ENCODE measurements at places on chromosomes 11 and 22.

DNA sequence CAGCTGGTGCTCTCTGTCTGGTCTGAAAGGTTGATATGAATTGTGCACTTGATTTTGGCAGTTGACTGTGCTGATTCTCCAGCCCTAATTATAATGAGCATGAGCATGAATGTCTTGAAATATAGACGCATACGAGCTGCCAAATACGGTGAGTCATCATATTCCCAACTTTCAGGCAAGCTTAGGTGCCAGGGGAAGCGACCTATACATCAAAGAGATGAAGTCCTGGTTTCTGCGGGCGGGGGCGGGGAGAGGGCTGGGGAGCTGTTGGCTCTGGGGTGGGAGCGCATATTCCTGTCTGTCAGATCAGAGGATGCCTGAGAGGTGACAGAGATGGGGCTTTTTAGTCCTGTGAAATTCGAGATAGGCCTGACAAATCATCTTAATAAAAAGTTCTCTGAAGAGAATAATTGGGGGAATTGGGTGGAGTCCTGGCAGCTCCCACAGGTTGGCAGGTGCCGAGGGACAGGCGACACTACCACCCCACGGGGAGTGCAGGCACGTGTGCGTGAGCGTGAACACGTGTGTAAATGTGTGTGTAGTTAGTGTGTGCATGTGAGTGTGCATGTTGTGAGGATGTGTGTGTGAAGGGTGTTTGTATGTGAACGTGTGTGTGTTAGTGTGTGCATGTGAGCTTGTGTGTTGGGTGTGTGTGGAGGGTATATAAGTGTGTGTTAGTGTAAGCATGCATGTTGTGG lies 865.3 kb downstream of the TBC1D22A start:
- no peak for DNase-seq

GRCh38 chr11:128848815-128849455 lies 18.2 kb downstream of the KCNJ1 start:
- peak; percentile 99 for DNase-seq

DNA sequence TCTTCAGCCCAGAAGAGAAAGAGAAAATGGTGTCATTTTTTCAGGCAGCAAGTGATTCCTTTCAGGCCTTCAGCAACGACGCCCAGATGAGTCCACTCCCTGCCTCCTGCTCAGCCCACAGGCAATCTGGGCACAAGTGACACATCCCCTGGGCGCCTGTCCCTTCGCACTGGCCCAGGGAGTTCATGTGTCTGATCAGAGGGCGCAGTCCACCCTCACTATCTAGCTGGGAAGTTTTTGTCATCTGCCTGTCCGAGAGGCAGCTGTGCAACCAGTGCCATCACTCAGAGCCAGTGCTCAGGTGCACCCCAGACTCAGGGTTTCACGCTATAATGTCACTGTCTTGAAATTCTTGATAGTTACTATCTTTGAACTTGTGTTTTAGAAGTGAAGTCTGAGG lies 1.4 kb upstream of the KCNQ1OT1 start:
- no peak for DNase-seq

- no peak for DNase-seq
Observed at GRCh38 chr11:134196756-134197155, 27.0 kb downstream of the NCAPD3 start.

DNA sequence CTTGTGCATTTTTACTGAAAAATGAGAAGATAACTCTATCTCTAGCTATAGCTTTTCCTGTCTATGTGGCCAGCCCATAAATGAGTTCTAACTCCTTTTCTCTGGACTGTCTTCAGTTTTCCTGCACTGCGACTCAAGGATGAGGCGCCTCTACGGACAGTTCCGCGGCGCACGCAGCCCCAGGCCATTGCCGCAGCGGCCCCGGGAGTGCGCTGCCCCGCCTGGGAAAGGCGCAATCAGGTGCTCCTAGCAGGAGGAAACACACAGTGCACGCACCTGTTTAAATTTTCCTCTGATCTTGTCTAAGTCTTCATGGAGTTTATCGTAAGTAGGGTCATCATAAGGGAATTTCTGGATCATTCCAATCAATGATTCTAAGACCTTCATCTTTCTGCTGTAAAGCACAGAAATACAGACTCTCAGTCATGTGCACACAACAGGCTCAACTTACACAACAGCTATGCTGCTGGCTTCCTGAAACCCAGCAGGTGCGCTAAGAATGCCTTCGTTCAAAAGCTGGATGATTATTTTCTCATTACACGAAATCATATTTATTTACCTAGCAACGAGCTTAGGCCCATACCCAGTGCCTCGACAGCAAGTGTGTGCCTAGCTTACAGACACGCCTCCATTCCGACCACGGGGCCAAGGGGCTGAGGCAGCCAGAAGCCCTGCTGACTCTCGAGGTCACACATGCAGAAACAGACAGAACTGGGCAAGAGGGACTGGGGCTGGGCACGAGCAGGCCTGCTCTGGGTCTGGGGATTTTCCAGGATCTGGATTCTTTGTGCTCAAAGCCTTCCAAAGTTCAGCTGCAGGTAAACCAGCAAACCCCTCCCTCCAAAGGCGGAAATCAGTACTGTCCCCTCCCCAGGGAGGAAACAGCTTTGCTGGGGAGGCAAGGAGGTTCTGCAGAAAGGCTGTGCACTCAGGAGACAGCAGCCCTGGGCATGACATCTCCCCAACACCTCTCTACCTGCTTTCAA lies 7.2 kb downstream of the LTO1 start:
- peak; percentile 4 for DNase-seq

- no peak for DNase-seq
Observed at GRCh38 chr11:69665669-69666068, 9.5 kb downstream of the LTO1 start.

DNA sequence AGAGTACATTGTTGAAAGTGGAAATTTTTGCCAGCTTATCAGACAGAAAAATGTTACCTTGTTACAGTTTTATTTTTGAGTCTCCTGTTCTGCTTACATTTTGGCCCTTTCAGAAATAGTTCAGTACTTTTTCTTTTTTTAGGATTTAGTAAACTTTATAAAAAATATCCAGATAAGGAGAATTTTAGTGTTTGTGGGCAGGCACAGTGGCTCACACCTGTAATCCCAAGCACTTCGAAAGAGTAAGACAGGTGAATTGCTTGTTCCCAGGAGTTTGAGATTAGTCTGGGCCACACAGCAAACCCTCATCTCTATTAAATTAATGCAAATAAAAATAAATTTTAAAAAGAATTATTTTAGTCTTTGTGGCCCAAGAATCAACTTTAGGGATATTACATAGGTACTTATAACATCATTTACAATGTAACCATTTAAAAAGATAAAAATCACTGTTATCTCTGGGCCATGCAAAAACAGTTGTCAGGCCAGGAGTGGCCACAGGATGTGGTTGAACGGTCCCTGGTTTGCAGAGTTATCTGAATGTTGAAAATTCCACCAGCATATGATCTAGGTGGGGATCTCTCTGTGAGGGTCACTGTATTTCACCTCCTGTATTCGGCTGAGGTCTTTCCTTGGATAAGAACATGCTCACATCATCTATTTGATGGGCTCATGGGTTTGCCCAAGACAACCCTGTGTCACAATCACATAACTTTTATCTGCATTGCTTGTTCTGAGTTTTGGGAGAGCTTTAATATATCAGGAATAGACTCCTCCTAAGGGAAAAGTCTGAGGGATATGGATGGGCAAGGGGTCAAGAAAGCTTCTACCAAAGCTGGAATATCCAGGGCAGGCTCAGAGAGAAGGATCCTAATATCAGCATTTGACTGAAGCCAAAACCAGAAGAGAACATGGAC lies 91.5 kb downstream of the GGTLC2 start:
- DNase-seq: no peak

GRCh38 chr11:127052404-127052803 lies 51.8 kb upstream of the KIRREL3 start:
- DNase-seq: peak; percentile 35

GRCh38 chr22:19974935-19975706 lies 33.5 kb upstream of the TXNRD2 start:
- DNase-seq: no peak

DNA sequence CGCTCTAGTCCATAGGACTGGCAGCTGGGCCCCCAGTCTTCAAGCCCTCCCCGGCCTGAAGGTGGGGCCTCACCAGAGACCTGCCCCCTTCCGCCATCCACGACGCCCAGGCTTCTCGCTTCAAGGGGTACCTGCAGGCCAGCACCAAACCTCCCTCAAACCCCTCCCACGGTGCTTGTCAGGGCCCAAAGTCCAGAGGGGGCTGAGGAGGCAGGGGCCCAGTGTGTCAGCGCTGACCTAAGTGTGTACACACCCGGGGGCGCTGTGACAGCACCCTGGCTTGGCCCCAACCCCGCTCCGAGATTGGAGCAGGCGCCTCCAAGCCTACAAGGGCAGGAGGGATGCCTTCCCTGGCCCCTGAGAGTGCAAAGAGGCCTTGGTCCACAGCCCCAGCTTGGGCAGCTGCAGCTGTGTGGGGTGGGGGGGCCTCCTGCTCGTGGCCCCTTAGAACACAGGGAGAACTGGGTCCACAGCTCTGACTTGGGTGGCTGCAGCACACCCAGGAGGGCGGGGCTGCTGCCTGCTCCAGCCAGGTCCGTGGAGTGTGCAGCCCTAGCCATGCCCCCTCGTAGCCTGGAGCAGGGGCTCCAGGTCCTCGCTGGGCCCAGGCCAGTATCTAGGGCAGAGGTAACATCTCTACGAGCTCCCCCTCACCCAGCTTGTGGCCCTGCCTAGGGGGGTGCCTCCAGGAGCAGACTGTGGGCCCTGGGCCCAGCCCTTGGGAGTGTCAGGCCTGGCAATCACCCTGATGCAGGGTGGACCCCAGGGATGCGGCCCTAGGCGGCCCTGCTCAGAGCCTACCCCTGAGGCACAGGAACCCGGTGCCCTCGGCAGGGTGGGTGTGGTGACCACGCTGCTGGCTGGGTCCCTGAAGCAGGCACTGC lies 4.9 kb downstream of the SBF2 start:
- no peak for DNase-seq

DNA sequence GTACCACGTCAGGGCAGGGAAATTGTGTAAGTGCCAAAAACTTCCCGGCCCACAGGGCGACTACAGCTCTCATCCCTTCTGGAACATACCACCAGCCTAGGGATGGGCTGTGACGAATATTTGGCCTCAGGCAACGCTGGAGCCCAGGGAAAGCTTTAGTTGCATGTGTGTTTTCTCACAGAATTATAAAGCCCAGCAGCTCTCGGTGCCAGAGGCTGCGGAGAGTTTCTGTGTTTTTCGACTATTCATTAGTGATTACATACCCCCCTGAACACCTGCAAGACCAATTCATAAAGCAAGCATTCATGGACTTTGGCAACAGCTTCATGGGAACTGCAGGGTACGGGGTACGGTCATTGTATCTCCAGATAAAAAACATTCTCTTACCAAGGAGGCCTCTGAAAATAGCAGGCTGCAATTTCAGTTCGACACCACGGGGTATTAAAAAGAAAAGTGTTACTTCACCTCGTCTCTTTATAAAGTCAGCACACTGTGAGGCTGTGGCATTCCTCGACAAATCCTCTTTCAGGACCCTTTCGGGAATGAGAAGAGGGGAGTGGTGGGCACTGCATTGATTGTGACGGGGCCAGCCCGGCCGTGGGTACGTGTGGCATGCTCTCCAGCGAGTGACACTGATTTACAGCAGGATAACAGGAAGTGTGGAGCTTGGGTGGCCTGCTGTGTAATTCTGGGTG lies 243.6 kb upstream of the SORL1-AS1 start:
- DNase-seq: no peak

- DNase-seq: no peak
Observed at GRCh38 chr11:66227700-66228099, 40.7 kb upstream of the RAB1B start.

DNA sequence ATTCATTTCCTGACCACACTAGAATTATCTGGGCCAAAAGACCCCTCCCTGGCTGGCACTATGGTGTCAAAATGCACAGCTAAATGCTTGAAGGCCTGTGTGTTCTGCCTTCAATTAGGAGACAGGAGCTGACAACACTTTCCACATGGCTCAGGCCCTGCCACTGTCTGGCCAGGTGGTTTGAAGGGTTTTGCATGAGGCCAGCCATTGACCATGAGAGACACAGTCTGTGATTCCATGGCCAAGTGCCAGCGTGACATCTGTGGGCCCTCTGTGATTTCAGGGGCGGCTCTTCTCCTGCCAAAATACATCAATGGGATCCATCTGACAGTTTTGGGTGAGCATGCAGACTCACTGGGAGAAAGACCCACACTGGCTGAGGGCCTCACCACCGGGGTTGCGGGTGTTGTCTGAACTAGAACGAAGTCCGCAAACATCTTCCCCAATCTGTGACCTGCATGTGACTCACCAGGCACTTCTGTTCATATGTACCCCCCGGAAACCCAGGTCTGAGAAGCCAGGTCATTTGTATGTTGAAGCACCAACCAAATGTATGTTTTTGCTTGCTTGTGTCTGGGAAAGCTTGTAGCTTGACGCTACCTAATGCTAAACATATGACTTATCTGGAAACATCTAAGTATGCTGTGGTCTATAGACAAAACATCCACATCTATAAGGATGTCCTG lies 20.7 kb upstream of the NAV2 start:
- no peak for DNase-seq

DNA sequence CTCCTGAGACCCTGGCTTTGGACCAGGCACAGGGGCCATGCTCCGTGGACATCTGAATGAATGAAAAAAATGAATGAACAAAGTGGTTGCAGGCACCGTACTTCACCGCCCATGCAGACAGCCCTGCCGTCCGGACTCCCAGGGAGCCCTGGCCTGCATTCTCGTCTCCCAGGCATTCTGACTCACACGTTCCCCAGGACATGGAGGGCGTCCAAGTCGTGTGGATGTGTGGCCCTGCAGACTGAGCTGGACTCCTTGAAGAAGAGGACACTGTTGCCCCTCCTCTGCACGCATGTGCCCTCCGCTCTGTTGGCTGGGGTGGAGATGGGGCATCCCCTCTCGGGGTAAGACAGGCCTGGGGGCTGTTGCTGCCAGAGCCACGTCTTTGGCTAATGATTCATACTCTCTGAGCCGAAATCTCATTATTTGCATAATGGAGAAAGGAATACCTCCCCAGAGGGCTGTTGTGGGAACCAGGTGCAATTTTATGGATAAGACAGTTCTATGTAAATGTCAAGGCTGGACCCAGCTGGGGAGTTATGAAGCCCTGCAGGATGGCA lies 49.7 kb downstream of the RTL6 start:
- no peak for DNase-seq

GRCh38 chr11:118415739-118416068 lies 14.3 kb downstream of the ATP5MG start:
- DNase-seq: peak; percentile 58

- no peak for DNase-seq
Observed at GRCh38 chr11:19458721-19459120, 218.0 kb upstream of the E2F8 start.

- DNase-seq: no peak
Observed at GRCh38 chr11:3176487-3176886, 11.4 kb upstream of the OSBPL5 start.

- DNase-seq: no peak
Observed at GRCh38 chr11:69339983-69340565, 46.1 kb downstream of the MYEOV start.

- no peak for DNase-seq
Observed at GRCh38 chr11:71438650-71439049, 9.5 kb downstream of the DHCR7 start.

DNA sequence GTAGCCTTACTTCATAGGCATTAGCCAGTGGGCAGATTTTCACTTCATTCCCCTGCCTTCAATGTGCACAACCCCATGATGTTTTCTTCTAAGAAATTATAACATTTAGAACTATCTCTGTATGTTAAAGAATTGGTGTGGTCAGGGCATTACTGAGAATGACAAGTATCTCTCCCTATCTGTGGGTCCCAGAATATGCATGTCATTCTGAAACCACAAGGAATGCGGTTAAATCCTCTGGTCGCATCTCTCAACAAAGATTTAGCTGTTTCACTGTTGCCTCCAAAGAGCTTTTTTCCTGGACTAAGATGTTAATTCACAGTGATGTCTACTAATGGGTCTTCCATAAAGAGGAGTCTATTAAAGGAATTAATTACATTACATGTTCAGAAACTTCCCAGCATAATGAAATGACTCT lies 62.7 kb downstream of the LIF start:
- DNase-seq: no peak

All from iPS-NIHi11 (cell line).